Stimulated activated CD8-positive, alpha-beta memory T cell treated with anti-CD3 and anti-CD28 coated beads, Interleukin-15, amount 100 ng/mL, for 24 hours (primary cell): ENCODE measurements at places on chromosomes 3 and 15.

DNA sequence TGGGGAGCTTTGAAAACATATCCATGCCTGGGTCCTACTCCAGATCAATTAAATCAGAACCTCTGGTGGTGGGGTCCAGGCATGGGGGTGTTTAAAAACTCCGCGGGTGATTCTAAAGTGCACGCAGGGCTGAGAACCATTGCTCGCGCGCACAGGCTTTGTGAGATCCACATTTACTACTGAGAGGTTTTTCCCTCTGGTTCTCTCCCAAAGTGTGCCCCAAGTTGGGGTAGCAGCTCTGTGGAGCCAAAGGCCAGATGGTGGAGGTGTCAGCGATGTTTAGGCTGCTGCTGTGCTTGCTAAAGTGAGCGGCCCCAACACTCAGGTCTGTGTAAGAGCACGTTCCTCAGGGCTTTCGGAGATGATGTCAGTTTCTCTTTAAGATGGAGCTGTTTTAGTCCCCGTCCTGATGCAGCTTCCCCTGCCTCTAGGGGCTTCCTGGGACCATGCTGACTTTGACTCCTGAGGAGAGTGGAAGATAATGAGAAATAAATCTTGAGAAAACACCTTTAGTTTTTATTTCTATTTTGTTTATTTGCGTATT lies 13.4 kb upstream of the MAGEF1 start:
- DNase-seq, result no peak

- DNase-seq, result no peak
Measured at GRCh38 chr3:170437176-170437575, 18.5 kb downstream of the CLDN11 start.

DNA sequence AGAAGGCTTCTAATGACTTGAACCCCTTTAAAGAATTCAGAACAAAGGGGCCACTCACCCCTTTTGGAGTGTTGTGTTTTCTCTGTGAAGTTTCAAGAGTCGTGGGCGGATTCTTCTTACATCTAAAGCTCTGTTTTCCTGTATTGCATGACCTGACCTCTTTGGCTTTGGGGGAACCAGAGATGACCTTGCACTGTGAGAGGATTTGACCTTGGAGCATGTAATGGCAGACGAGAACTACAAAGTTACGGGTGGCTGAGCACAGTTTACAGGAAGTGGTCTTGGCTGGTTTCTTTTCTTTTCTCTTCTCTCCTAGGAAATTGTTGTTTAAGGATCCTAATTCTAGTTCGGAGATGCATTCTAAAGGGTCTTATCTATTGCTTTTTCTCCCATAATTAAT lies 6.2 kb upstream of the BDH1 start:
- no peak for DNase-seq

- DNase-seq, result no peak
Measured at GRCh38 chr15:39741258-39741657, 41.4 kb downstream of the FSIP1 start.

GRCh38 chr15:31489281-31489680 lies 162.6 kb downstream of the KLF13 start:
- no peak for DNase-seq

DNA sequence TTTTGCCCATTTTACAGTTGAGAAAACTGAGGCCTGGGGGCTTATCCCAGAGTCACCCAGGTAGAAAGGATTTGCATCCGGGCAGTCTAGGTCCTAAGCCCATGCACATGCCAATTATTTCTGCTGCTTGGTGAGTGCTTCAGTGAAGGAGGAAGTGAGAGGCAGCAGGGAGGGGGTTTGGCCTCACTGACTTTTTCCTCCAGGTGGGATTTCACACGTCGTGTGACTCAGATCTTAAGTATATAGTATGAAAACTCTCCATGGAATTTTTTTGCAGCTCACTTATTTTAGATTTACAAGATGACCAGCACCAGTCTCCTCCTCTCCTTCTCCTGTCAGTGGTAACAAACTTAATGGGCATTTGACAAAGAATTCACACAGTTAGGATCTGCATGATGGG lies 4.6 kb downstream of the ITGA11 start:
- no peak for DNase-seq

- DNase-seq, result no peak
Measured at GRCh38 chr3:37228749-37229148, 54.4 kb upstream of the LRRFIP2 start.

DNA sequence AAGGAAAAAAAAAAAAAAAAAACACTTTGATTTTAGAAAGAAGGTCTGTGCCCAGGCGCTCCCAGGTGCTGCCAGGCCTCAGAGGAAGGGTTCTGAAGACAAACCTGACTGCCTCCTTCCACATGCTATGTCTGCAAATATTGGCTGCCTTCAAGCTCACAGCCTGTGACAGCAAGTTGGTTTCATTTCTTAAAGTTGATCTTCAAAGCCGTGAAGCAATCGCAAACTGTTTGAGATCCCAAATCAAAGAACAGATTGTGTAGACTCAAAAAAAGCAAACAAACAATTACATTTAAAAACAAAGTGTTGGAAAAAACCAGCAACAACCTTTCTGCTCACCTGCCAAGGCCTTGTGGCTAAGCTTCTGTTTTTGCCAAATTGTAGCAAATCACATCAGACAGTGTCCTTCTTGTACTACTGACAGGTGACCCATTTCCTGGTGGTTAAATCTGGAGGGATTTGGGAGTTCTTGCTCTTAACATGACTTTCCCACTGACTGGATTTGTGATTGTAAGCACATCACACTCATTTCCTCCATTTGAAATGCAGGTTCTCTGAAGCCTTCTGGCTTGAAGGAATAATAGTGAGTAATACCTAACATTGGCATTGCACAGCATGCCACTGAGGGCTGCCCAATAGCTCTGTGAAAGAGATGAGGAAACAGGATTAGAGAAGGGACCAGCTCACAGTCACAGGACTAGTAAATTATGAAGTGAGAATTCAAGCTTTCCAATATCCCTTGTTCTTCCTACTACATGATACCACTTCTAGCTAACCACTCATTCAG lies 502.4 kb downstream of the LPP start:
- no peak for DNase-seq

DNA sequence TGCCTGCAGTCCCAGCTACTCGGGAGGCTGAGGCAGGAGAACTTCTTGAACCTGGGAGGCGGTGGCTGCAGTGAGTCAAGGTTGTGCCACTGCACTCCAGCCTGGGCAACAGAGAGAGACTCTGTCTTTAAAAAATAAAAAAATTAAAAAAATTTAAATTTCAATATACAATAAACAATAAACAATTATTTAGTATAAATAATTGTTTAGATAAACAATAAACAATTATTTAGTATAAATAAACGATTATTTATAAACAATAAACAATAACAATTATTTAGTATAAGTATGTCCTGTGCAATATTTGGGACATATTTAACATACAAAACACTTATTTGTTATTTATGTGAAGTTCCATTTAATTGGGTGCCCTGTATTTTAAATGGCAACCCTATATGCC lies 119.6 kb downstream of the XXYLT1 start:
- DNase-seq, result no peak

DNA sequence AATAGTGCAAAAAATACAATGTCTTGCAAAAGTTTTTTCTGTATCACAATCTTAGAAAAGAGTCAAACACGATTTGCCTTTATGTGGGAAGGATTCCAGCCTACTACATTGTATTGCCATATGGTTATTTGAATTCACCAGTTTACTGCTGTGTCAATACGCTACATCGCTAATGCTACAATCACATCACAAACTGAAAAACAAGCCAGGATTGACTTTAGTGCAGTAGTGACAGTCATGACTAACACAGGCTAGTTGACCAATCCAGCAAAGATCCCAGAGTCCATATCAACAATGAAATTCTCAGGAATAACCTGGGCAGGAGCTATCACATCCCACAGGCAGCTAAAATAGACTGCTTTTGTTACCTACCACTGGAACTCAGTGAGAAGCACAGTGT lies 67.0 kb downstream of the IL12A start:
- no peak for DNase-seq

DNA sequence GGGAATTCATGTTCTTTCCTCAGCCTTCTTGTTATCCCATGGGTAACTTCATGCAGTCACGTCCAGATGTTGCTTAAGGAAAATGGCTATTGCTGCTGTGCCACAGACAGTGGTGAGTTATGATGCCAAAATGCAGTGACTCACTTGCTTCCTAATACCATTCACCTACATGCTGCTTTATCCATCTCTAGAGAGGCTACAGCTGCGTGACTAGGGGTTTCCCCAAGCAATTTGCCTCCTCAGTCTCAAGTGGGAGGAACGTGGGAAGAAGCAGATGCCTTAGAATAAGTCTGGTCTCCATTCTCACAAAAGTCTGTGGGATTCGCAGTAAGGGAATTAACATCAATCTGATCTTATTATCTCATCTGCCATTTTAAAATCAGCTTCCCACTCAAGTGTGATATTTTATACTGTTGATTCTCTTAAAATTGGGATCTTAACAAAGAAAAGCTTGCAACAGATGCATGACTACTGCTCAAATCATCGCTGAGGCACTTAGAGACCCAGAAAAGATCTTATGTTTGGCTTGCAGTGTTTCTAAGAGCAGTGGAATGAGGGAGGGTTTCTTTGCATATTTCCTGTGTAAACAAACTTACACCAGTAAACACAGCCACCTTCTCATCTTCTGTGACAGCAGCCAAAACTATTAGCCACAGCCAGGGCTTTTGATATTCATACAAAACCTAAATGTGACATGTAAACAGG lies 62.0 kb upstream of the ACP3 start:
- no peak for DNase-seq

DNA sequence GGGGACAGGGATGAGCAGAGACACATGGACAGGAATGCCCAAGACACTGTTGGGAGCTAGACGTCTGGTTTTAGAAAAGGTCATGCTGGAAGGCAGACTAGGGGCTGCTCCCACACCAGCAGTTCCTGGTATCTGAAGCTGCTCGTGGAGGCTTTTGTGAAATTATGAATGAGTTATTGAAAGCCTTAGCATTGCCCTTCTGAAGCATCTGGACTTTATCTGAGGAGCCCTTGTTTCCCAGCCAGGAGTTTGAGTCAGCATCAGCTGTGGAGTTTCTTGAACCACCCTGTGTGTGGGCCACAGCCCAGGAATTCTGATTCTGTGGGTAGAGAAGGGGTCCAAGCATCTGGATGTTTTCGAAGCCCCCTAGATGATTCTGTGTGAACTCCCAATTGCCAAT lies 258.7 kb downstream of the SLCO3A1 start:
- DNase-seq, result no peak
